ENCODE measurements at places on chromosomes 7 and 10. TPM values are rescaled to one million over a fixed set of nuclear protein-coding genes. Genes with fewer than 3 reads are reported as not detected.
A peak's percentile ranks its signal among the peaks of the same experiment; 100 is the strongest.

Gene PDZD7
- total RNA-seq, result not detected

Gene STEAP1
- total RNA-seq, result 2.1 TPM

Gene HILPDA
- total RNA-seq, result 14.1 TPM

Gene ANKIB1
- total RNA-seq, result 36.0 TPM

Gene C7orf25
- total RNA-seq, result 3.6 TPM

DNA sequence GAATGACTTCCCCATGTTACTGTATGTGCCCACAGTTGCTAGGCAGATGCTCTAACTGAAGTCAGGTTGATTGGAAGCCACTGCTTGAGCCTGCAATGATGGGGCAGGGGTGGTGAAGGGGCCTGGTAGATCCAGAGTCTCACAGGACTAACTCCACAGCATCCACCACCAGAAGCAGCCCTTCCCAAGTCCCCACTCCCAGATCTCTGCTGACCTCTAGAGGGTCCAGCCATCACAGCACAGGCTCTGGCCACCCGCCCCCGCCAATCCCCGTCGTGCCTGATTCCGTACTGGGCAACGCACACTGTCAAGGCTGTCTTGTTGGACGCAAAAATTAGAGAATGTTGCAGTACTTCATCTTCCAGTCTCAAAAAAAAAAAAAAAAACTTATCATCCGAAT, 136.8 kb upstream of the PDE1C start:
- H3K27me3 ChIP-seq, result no peaks in the 10 kb centered on the region
- H3K4me3 ChIP-seq, result no peak overlapping the region
- H3K27ac ChIP-seq, result no peak overlapping the region
- no peaks in the 10 kb centered on the region for H3K4me1 ChIP-seq
- H3K36me3 ChIP-seq, result no peaks in the 10 kb centered on the region
- DNase-seq, result no peak

DNA sequence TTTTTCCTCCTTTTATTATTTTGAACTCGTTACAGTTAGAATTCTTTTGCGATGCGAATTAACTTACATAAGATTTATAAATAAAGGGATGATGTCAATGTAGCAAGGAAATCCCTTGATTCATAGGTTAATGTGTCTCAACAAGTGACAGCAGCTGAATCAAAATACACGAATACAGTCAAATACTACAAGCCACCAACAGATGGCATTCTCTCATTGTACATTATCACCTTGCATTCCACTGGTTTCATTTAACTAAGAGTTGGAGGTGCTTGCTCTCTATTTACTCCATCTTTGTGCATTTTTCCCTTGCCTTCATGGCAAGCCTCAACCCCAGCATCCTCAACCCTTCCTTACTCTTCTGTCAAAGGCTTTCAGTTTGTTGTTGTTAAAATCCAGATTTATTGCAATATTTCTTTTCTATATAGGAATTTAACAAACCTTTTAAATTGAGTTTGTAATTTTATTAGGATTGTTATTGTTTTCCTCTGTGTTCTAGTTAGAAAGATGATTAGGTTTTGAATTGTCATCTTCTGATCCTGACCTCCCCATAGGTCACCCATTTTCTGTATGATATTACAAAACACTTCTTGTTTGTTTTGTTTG, 78.3 kb downstream of the SLC25A40 start:
- no peak overlapping the region for H3K4me3 ChIP-seq
- no peak overlapping the region for H3K27ac ChIP-seq
- DNase-seq, result peak; percentile 45
- H3K36me3 ChIP-seq, result no peaks in the 10 kb centered on the region
- no peaks in the 10 kb centered on the region for H3K4me1 ChIP-seq

DNA sequence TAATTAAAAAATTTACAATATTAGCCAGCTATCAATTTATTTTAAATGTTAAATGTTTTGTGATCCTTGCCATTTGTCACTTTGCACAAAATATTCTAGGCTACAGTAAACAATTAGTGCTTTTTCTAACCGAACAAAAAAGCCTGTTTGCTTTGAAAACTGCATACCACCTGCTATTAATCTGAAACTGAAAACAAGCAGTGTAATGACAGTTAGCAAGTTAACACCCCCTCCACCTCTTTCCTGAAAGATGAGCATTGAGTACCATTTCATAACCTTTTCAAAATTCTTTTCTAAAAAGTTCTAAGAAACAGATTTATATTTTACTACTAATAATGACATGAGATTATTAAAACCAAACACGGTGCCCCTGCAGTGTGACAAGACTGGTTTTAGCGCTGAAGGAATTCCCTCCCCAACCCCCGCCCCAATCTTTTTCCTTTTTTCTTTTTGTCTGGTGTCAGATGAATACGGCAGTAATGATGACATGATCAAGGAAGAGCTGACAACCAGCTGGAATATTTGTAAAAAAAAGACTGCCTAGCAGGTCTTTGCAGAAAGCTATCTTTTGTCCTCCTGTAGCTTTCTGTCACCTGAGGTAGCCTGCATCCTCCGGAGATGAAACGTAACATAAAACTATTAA, 175.6 kb downstream of the CHCHD3 start:
- no peaks in the 10 kb centered on the region for H3K27me3 ChIP-seq
- no peak overlapping the region for H3K4me3 ChIP-seq
- H3K4me1 ChIP-seq, result peaks cover 9% of the 10 kb centered on the region
- no peak overlapping the region for H3K27ac ChIP-seq
- H3K36me3 ChIP-seq, result peaks cover 8% of the 10 kb centered on the region
- DNase-seq, result no peak

DNA sequence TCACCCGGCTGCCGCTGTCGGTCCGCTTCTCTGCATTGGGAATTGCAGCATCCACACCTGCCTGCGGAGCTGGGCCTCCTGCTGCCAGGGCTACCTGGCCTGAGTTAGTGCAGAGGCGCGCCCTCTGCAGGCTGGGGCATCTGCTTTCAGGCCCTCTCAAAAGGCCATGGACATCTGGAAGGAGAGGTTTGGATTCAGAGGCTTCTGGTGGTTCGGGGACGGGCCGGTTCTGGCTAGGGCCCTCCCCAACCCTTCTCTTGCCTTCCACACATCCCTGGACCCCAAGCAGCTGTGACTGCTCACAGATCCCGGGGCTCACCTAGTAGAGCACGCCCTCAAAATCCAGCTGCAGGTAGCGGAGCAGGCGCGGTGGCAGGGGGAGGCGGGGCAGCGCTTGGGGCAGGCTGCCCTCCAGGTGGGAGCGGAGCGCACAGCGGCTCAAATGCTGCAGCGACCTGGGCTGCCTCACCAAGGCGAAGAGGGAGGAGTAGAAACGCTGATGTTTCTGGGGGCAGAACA, 8.4 kb upstream of the GBX1 start:
- peaks cover 4% of the 10 kb centered on the region for H3K27me3 ChIP-seq
- no peaks in the 10 kb centered on the region for H3K4me1 ChIP-seq

- H3K27me3 ChIP-seq, result no peaks in the 10 kb centered on the region
- H3K4me3 ChIP-seq, result no peak overlapping the region
- DNase-seq, result no peak
- no peak overlapping the region for H3K27ac ChIP-seq
- H3K36me3 ChIP-seq, result no peaks in the 10 kb centered on the region
- no peaks in the 10 kb centered on the region for H3K4me1 ChIP-seq
Observed at GRCh38 chr10:70797840-70798239, 12.7 kb upstream of the TBATA start.

GRCh38 chr7:45182856-45183710, 25.5 kb downstream of the RAMP3 start:
- H3K27me3 ChIP-seq, result no peaks in the 10 kb centered on the region
- no peak overlapping the region for H3K4me3 ChIP-seq
- no peaks in the 10 kb centered on the region for H3K4me1 ChIP-seq
- DNase-seq, result no peak
- no peak overlapping the region for H3K27ac ChIP-seq
- no peaks in the 10 kb centered on the region for H3K36me3 ChIP-seq

All from GM12878 (cell line).